ENCODE measurements at places on chromosomes 3 and 15.

- no peak for DNase-seq
Observed at GRCh38 chr3:26202169-26202568, 412.3 kb downstream of the OXSM start.

GRCh38 chr3:53350652-53351051 is 3.3 kb upstream of the DCP1A start:
- DNase-seq: peak; percentile 49

DNA sequence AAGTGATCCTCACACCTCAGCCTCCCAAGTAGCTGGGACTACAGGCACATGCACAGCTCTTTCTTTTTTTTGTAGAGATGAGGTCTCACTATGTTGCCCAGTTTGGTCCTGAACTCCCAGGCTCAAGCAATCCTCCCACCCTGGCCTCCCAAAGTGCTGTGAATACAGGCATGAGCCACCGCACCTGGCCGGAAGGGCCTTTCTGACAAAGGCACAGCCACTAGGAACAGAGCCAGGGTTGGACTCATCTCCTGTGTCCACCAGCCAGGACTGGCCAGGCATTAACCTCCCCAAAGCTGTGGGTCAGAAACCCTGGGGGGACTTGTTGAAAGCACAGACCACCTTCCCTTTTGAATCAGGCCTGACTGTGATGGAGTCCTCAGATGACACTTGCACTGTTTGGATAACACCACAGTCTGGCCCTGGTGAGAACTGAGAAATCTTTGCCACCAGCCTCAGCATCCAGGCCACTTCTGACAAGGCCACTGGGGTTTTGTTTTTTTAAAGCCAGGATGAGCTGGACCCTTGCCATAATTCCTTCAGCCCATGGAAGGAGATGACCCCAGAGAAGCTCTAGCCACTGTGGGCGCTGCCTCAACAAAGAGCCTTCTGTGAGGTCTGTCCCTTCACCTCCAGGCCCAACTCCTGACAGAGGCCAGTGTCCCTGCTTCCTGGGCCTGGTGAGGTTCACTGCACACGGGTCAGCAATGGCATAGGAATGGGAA is 4.8 kb downstream of the TKT start:
- DNase-seq: no peak

DNA sequence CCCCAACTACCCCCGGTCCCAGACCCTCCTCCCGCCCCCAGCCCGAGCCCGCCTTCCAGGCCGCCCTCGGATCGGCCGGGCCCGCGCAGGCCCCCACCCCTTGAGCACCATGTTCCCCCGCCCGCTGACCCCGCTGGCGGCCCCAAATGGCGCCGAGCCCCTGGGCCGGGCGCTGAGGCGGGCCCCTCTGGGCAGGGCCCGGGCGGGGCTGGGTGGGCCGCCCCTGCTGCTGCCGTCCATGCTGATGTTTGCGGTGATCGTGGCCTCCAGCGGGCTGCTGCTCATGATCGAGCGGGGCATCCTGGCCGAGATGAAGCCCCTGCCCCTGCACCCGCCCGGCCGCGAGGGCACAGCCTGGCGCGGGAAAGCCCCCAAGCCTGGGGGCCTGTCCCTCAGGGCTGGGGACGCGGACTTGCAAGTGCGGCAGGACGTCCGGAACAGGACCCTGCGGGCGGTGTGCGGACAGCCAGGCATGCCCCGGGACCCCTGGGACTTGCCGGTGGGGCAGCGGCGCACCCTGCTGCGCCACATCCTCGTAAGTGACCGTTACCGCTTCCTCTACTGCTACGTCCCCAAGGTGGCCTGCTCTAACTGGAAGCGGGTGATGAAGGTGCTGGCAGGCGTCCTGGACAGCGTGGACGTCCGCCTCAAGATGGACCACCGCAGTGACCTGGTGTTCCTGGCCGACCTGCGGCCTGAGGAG is 472 bp downstream of the CHST14 start:
- DNase-seq: peak; percentile 68

DNA sequence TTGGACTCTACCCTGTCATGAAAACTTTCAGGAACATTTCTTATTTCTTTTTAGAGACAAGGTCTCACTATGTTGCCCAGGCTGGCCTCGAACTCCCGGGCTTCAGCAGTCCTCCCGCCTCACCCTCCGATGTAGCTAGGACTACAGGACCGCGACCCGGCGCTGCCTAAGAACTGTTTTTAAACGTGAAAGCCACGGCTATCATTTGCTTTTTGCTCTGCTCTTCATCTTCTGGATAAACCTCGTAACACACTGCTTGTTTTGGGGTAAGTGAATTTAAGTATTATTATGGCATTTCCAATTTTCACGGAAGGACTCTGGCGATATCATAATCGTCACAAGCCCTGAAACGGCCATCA is 14.3 kb upstream of the CCNL1 start:
- DNase-seq: no peak

GRCh38 chr15:63082366-63082765 is 39.3 kb upstream of the LACTB start:
- DNase-seq: no peak

DNA sequence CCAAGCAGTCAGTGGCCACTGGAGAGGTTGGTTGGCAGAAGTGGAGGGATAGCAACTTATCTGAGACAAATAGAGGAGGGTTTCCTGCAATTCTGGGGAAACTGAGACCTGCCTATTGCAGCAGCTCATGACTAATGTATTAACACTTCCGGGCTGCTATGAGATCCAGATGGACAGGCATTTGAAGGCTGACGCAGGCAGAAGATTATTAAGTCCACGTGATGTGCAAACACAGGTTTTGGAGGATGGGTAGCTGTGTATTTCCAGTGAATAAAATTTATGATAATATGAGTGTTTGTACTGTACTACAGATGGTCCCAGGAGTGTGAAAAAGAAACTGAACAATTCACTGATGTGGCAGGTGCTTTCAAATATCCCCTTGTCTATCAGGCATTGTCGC is 28.5 kb upstream of the CFAP161 start:
- no peak for DNase-seq

- DNase-seq: no peak
Observed at GRCh38 chr3:50226888-50227389, 9.1 kb upstream of the GNAI2 start.

GRCh38 chr3:128153156-128154041 is at the start of gene EEFSEC:
EEFSEC (plus strand) TSS chr3:128153481; CDS start chr3:128153508, 27 bp downstream.
- peak; percentile 90 for DNase-seq

DNA sequence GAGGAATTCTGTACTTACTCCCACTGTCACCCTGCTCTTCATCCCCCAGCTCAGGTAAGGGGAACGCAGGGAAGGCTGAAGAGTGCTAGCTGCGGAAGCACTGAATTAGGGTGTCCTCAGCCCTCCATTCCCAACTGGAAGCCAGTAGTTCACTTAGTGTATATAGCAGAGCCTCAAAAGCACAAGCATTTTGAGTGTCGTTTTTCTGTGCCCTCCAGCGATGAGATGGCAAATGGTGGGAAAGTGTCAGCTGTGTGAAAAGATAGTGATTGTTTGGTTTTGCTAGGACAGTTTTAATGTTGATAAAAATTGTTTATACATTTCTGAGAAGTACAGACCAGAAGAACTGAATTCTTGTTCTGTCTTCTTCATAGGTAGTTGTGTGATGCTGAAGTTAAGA is 10.8 kb downstream of the MRPS22 start:
- DNase-seq: no peak

GRCh38 chr15:94298364-94298763 is 67.0 kb downstream of the MCTP2 start:
- no peak for DNase-seq

DNA sequence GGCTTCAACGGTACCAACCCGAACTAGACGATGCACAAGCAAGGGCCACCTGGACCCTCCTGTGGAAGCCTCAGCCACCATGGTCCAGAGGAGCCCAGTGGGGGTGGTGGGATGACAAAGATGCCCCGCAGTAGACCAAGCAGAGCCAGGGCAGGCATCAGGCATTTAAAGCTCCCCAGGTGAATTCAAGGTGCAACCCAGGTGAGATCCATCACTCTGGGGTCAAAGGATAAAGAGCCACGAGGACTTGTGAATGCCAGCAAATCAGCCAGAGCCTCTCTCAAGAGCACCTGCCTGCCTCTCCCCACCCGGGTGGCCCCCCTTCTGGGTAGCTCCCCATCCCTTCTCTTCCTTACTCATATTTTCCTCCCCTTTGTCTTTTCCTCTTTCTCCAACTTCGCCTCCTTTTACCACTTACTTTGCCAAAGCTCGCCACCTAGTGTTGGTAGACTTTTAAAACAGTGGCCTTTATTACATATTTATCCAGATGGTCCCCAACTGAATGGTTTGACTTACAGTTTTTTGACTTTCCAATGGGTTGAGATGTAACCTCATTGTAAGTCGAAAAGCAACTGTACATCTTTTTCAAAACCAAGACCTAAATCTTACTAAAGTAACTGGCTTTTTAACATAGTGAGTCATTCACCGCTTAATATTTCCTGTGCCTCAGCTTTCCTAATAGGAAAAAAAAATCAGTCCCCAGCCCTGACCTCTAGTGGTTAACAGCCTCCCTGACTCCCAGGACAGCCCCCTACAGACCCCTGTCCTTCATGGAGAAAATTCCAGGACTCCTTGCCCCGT is 18.8 kb downstream of the PLA2G4F start:
- peak; percentile 80 for DNase-seq

GRCh38 chr15:68684476-68684875 is 105.7 kb downstream of the CORO2B start:
- DNase-seq: no peak

GRCh38 chr3:134880431-134880830 is 85.4 kb downstream of the EPHB1 start:
- DNase-seq: no peak

DNA sequence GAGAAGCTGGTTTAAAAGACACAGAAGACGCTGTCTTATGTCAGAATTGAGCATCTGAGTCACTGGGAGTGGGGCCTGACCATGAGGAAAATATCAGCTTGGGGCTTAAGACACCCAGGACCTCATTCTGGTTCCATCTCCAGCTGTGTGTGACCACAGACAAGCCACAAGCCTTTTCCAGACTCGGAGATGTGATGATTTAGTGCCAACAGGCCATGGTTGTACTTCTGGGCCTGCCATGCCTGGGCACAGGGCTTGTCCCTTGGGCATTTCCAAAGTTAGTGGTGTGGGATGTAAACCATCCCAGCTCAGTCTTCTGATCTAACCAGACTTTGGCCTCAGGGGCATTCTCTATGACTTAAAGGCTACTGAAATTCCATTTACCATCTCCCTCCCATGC is 269.8 kb downstream of the RYR3 start:
- no peak for DNase-seq

GRCh38 chr3:61813636-61814035 is 252.3 kb downstream of the PTPRG start:
- DNase-seq: no peak

- DNase-seq: no peak
Observed at GRCh38 chr3:152454076-152454875, 185.5 kb downstream of the MBNL1 start.

DNA sequence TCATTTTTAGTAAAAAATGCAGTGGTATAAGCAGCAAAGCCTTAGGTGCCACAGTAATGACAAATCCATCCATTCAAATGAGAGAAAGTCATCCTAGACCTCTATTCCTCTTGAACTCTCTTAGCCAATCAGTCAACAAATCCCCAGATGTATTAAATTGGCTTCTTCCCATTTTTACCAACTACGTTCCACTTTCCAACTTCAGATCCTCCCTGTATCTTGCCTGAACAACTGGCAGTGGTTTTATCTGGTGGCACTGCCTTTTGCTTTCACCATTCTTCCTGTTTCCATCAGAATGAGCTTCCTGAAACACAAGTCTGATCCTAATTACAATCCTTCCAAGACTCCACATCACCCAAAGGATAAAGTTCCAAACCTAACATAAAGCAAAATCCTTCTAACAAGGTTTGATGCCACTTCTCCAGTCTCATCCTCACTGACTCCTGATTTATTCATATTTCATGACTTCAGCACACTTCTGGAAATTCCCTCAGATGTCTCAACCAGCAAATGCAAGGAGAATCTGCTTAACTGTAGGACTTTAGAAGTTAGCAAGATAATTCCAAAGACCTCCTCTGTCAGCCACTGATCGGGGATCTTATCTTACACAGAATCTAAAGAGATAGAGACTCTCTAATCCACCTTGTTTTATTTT is 69.8 kb upstream of the SLC4A7 start:
- no peak for DNase-seq

Measured in spinal cord (tissue), 10 donors.